ENCODE measurements at places on chromosomes 4 and X.
A peak's percentile ranks its signal among the peaks of the same experiment; 100 is the strongest.

DNA sequence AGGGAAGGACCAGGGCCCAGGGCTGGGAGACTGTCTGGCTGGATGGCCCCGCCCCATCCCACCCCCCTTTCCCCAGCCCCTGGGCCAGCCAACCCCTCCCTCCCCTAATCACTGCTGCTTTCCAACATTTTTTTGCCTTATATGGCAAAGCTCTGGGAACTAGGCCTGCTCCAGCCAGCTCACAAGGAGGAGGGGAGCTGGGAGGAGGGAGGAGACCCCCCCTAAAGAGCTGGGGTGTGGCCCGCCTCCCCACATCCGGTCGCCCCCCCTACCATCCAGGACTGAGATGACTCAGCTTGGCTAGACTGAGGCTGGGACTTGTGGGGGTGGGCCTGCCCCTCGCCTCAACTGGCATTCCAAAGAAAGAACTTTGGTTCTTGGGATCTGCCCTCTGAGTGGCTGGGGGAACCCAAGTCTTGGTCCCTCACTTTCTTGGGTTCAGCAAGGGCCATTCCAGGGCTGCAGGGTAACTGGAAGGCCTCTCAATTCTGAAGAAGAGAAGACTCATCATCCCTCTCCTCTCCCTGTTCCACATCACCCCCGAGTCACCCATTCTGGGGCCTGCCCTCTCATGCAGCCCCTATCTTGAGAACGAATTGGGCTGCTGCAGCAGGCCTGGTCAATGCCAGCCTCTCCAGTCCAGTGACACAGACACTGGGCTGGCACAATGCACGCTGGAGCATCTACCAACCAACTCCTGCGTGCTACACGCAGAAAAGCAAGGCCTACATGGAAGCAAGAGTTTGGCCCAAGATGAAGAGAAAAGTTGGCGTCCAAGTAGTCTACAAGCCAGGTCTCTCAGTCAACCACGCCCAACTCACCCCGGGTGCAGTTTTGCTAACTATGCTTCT lies 4.8 kb downstream of the FLNA start:
- peak; percentile 50 for DNase-seq

- no peak for DNase-seq
Observed at GRCh38 chr4:153045111-153045982, 109.2 kb downstream of the FHDC1 start.

DNA sequence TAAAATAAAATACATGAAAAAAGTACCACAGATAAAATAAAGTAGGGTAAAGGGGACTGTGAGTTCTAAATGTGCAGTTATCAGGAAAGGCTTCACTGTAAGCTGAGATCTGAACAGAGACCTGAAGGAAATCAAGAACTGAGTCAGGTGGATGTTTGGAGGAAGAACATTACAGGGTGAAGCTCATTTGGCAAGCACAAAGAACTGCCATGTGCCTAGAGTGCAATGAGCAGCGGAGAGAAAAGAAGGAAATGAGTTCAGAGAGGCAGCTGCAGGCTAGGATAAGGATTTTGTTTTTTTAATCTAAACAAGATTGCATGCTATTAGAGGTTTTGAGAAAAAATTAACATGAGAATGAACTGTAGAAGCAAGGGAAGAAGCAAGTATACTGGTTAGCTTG lies 373.1 kb downstream of the STPG2 start:
- no peak for DNase-seq

DNA sequence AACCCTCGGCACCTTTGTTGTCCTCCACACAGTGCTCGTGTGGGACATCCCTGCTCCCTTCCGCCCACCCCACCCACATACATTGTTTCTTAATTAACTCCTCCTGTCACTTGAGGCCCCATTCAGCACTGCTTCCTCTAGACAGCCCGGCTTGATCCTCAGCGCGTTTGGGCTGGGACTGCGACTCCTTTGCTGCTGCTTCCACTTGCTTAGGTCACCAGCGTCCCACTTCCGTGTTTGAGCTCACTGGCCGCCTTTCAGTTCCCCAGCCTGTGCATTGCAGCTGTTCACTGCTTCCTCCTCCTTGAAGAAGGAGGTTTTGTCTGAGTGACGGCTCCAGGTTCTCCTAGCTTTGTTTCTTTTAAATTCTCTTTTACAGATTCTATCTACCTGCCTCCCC lies 16.1 kb downstream of the RNF4 start:
- no peak for DNase-seq

DNA sequence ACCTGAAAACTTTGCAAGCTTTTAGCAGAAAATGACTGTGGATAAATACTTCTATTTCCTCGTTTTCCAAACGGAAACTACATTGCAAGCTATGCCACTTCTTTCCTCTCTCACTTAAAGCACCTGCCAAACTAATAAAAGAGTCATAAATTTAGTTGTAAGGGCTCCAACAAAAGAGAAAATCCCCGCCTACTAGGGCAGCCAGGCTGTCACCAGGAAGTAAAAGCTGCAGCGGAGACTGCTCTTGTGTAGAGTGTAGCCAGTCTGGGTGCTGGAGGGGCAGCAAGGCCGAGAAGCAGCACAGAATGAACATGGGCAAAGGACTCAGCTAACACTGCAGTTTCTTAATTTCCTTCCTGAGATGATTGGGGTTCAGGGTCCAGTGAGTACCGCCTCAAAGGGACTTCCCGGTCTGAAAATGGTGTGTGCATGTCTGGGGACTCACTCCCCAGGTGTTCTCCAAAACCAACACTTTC lies 89.3 kb upstream of the MAML3 start:
- DNase-seq, result peak; percentile 64

GRCh38 chr4:127304356-127304755 lies 328.4 kb upstream of the INTU start:
- DNase-seq, result no peak

DNA sequence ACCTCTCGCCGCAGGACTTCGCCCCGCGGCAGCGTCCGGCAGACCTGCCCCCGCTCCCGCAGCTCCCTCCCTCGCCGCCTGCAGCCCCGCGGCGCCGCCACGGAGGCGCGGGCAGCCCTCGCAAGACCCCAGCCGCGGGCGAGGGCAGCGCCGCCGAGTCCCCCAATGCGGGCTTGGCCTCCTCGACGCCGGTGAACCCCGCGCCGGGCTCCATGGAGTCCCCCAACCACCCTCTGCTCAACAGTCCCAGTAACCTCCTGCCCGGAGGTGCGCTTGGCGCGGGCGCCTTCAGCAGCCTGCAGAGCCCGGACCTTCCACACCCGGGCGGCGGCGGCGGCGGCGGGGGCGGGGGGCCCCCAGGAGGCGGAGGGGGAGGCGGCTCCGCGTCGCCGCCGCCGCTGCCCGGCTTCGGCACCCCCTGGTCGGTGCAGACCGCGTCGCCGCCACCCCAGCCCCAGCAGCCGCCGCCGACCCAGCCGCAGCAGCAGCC lies 1.2 kb downstream of the CPEB2 start:
- no peak for DNase-seq

GRCh38 chrX:69424161-69424560 lies 80.0 kb upstream of the NALF2 start:
- DNase-seq, result no peak

DNA sequence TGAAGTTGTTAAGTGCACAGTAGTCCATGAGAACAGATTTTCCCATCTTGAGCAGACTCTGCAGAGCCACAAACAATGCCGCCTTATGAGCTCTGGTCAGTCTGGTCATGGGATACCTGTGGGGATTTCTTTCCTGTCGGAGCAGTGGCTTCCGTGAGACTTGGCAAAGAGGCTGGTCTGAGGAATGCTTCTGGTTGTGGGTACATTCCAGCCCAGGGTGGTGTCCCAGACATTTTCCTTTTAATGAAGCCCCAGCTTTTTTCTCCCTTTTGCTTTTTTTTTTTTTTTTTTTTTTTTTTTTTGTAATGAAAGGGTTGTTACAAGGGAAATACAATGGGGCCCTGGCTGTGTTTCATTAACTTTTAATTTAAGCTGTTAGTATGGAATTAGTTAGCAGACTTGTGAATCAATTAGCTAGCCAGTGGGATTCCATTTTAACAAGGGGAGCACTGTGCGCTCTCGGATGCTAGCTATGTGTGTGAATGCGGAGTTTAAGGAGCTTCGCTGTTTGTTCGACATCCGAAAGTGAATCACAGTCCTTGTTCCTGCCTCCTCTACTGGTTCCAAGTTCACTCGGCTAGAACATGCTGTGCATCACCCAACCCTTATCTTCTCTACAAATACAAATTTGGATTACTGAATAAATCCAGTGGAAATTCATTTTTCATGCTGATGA lies 225.1 kb downstream of the CBR4 start:
- no peak for DNase-seq

GRCh38 chr4:171582961-171583581 lies 230.1 kb upstream of the GALNTL6 start:
- DNase-seq, result no peak

GRCh38 chr4:36027203-36027602 lies 217.1 kb downstream of the ARAP2 start:
- no peak for DNase-seq

- DNase-seq, result no peak
Observed at GRCh38 chr4:185591679-185592141, 56.4 kb upstream of the PDLIM3 start.

DNA sequence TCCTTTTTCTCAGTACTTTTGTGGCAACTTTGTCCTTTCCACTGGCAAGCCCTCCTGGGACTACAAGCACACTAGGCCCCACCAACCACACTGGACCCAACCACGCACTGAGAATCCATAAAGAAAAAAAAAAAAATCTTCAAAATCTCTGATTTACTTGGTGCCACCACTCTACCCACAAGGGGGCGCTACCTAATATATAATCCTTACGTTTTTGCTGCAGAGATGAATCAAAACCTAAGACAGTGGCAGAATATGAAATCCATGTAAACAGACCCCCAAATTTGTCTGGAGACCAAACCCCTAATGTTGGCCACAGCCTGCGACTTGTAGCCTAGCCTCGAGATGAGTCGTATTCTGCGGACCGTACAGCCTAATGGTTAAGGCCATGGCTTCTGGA lies 63.5 kb upstream of the ARHGAP36 start:
- DNase-seq, result no peak

- no peak for DNase-seq
Observed at GRCh38 chr4:138455097-138455496, 212.9 kb upstream of the SLC7A11 start.

- peak; percentile 51 for DNase-seq
Observed at GRCh38 chrX:106894392-106894909, 8.7 kb downstream of the RIPPLY1 start.

DNA sequence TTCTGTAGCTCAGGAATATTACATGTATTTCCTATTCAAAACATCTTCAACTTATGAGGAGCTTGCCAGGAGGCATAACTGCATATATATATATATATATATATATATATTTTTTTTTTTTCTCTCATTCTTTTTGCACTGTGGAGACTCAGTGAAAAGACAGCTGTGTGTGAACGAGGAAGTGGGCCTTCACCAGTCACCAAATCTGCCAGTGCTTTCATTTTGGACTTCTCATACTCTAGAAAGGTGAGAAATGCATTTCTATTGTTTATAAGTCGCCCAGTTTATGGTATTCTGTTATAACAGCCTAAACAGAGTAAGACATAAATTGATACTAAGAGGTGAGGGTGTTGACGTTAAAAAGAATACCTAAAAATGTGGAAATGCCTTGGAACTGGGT lies 710.6 kb downstream of the TRAM1L1 start:
- DNase-seq, result no peak

Data from NCI-H748 treated with DMSO at 0.1 percent for 48 hours (cell line).